NCI-H774 (cell line): ENCODE measurements at places on chromosomes 2 and 18.
A peak's percentile ranks its signal among the peaks of the same experiment; 100 is the strongest.

DNA sequence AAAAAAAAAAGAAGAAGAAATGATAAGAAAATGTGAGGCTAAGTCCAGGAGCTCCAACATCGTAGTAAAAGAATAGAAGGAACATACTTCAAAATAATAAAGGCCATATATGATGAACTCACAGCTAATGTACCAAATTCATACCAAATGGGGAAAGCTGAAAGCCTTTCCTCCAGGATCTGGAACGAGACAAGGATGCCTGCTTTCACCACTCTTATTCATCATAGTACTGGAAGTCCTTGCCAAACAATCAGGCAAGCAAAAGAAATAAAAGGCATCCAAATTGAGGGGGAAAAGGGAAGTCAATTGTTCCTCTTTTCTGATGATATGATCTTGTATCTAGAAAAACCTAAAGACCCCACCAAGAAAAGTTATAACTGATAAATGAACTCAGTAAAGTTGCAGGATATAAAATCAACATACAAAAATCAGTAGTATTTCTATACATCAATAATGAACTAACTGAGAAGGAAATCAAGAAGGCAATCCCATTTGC lies 170.6 kb downstream of the METTL4 start:
- no peak for DNase-seq

- DNase-seq = no peak
These were observed 28.5 kb upstream of the RIOK3 start for GRCh38 chr18:23424616-23425015.

DNA sequence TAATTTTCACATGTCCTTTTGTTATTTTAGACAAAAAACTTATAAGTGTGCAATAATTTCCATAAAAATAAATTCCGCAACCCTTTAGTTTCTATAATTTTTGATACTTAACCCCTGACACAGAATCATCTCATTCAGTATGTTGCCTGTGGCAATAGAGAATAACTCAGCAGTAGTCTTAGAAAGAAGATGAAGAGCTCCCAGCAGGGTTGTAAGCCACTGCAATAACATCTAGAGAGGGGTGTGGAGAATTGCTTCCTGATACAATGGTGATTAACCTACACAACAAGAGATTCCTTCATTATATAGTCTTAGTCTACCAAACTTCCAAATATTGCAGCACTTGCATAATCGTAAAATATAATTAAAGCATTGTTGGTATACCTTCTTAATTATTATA lies 118.9 kb downstream of the TMX3 start:
- DNase-seq = no peak

GRCh38 chr2:101796825-101797600 lies 99.5 kb downstream of the MAP4K4 start:
- DNase-seq = no peak

DNA sequence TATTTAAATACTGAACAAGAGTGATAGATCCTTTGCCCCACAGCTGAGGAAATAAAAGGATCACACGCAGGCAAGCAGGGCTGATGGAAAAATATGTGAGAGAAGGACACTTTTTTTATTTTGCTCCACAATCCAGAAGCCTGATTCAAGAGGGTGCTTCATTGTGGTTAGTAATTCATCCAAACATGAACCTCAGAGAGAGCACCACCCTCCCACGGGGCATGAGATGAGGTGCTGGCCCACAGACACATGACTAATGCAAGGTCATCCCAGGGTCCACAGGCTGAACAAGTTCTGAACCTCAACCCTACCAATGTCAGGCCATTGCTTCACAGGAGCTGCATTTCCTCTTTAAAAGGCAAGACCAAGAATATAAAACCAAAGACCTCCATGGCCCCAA lies 239.6 kb downstream of the MREG start:
- no peak for DNase-seq

DNA sequence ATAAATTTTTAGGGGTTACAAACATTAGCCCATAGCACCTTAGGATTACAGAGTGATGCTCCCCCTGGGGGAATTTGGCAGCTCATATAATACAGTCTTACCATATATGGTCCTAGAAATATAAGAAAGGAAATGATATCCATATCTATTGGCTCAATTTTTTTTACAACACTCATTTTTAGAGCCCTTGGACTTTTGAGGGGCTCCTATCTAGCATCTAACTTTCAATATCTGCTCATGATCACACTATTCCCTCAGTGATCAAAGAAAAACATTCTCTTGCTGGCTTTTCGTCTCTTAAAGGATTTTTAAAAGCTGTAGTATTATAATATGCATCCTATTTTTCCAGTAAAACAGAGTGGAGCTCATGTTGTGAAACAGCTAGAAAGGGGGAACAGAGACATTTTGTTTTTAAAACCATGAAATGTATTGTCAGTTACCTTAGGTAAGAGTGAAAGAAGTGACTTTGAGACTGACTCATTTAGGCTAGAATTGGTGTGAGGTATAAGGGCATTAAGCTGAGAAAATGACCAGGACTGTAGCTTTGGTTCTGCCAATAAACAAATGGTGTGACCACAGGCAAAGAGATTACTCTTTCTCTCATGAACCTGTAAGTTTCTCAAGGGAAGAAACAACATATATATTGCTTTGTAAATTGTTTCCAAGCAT lies 65.8 kb downstream of the ALPK2 start:
- DNase-seq = no peak

DNA sequence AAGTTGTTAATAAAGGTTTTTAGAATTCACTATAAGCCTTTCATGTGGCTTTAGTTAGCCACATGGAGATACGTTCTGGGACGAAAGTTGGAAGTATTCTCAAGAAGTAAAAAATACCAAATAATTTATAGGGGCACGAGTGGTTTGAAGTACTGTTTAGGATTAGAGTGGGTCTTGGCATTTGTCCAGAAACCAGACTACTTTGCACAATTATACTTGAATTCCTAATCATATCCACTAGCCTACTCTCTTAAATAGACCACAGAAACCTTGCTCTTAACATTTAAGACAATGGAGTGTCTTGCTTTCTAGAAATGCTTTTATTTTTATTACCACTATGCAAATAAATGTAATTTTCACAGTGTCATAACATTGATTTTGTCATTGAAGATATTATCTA lies 44.6 kb downstream of the UBE2E3 start:
- no peak for DNase-seq

GRCh38 chr2:223870840-223871611 lies 33.6 kb upstream of the AP1S3 start:
- no peak for DNase-seq

- no peak for DNase-seq
These were observed 1053.5 kb upstream of the CELF4 start for GRCh38 chr18:38619129-38619528.

- no peak for DNase-seq
These were observed 147.9 kb upstream of the DNMT3A start for GRCh38 chr2:25489631-25490030.

- peak; percentile 95 for DNase-seq
These were observed 888.4 kb downstream of the TSN start for GRCh38 chr2:122643725-122644329.

DNA sequence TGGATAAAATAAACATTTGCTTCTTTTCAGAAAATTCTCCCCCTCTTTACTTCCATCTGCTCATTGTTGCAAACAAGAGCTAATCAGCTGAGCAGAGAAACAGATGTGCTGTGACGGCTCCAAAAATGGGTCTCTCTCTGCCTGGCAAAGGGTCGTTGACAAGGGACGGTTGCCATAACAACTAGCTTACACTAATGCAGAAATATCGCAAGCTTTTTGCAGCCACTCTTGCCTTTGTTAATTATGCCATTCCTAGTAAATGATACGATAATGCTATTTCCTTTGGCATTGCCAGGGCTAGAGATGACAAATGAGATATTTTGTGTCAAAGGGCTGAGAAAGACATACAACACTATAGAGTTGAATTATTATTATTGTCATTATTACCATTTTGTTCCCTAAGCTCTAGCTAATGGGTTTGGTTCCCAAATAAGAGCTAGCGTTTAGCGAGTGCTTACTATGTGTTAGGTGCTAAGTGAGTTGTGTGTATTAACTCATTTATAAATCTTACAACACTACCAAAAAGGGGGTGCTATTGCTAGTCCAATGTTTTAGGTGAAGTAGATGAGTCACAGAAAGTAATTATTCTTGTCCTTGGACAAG lies 46.8 kb downstream of the MYO3B start:
- DNase-seq = peak; percentile 28

- DNase-seq = no peak
These were observed 16.7 kb upstream of the TXNDC2 start for GRCh38 chr18:9868857-9869714.

DNA sequence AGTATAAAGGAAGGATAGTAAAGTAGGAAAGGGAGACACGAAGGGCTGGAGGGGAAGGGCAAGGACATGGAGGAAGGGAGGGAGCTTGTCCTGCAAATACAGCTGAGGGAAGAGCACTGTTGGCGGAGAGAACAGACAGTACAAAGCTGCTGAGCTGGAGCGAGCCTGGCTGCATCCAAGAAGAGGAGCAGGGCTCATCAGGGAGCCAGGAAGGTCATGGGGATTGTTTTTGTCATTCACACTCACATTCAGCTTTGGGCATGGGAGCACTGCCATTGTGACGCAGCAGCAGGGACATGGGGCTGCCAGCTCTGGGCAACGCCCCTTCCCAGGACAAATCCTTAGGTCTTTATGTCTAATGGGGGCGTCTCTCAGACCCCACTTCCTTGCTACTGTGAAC lies 125.1 kb downstream of the COPS8 start:
- no peak for DNase-seq

DNA sequence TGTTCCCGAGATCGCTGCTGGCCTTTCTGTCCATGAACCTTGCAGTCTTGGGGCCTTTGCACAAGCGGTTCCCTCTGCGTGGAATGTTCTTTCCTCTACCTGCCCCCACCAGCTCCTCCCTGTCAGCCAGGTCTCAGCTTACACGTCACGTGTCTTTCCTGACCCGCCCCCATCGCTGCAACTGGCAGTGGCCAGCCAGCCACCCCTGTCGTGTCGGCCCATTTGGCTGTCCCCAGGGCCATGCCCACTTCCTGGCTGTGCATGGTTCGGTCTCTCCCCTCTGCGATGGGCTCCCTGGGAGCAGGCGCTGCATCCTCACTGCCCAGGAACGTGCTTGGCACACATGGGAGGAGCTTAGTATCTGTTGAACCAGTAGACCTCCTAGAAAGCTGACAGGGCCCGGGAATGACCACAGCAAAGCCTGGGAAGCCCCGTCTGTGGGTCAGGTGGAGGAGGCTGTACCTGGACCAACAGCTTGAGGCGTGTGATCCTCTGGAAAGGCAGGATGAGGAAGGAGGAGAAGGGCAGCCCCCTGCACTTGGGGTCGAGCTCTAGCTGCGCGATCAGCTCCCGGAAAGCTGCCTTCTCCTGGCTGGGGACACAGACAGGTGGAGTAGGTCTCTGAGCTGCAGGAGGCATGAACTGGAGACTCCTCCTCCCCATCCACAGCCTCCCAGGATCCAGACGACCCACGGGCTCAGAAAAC lies 21.0 kb downstream of the SNORC start:
- peak; percentile 74 for DNase-seq

DNA sequence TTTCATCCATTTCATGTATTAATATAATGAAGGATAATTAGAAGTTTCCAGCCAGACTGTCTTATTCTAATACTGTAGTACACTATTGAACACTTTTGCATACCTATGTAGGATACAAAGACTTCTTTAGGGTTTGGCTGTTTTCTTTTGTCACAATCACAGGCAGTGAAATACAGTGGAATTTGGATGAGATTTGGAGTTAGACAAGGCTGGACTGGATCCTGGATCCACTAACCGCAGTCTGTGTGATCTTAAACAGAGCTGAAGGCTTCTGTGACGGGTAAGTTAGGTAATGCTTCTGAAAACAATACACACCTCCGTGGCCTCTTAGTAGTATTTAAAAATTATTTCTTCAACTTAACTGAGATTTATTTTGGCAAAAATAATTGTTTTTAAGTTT lies 1128.6 kb upstream of the CDH2 start:
- no peak for DNase-seq

- peak; percentile 77 for DNase-seq
These were observed 63.1 kb downstream of the RHOB start for GRCh38 chr2:20509770-20510490.
